Endothelial cell (in vitro differentiated cells): ENCODE measurements at places on chromosomes 5 and 9.

- DNase-seq, result no peak
Measured at GRCh38 chr5:109196087-109196822, 213.5 kb downstream of the PJA2 start.

DNA sequence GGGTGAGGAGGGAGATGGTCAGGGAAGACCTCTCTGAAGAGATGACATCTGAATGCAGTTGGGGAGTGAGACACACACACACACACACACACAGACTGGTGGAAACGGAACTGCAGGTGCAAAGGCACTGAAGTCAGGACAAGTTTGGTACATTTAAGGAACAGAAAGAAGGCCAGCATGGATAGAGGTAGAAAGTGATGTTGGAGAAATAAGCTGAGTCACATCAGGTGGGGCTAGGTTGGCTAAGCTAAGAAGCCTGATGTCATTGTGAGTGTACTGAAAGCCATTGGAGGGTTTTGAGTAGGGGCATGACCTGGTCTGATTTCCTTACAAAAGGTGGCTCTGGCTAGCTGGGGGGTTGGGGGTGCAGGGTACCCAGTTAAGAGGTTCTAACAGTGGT is 3.1 kb downstream of the BSPRY start:
- DNase-seq, result no peak

DNA sequence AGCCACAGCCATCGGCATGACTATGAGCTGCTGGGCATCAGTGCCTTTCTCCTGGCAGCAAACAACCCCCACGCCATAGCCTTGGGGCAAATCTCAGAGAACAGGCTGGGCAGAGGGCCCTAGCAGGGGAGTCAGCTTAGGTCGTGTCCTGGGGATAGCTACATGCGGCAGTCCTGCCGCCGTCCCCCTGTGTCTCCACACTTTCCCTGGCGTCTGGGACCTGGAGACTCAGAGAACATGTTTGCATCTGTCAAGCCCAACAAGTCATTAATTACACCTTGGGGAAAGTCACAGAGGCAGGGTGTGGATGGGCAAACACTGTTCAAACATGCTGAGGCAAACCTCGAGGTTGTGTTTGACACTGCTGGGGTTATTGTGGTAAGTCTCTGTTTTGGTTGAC is 123.6 kb downstream of the C5orf15 start:
- DNase-seq, result no peak

DNA sequence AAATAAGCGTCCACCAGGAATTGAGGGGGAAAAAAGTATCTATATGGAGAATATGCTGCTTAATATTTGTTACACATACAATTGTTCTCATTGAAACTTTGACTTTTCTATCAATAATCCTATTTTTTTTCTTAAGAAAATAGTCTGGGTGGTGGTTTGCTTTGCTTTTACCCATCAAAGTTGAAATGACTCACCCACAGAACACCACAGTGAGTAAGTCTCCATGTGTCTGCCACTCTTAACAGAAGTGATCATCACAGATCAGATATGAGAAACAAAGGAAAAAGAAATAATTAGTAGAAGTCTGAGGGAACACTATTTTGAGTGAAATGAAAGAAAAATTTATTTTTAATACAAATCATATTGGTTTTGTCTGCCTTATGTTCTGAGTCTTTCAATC is 742.8 kb downstream of the CDH9 start:
- DNase-seq, result no peak

GRCh38 chr9:135077497-135078200 is 9.8 kb upstream of the OLFM1 start:
- DNase-seq, result peak; percentile 80

GRCh38 chr9:96620181-96620514 is 505 bp upstream of the CDC14B start:
- no peak for DNase-seq

DNA sequence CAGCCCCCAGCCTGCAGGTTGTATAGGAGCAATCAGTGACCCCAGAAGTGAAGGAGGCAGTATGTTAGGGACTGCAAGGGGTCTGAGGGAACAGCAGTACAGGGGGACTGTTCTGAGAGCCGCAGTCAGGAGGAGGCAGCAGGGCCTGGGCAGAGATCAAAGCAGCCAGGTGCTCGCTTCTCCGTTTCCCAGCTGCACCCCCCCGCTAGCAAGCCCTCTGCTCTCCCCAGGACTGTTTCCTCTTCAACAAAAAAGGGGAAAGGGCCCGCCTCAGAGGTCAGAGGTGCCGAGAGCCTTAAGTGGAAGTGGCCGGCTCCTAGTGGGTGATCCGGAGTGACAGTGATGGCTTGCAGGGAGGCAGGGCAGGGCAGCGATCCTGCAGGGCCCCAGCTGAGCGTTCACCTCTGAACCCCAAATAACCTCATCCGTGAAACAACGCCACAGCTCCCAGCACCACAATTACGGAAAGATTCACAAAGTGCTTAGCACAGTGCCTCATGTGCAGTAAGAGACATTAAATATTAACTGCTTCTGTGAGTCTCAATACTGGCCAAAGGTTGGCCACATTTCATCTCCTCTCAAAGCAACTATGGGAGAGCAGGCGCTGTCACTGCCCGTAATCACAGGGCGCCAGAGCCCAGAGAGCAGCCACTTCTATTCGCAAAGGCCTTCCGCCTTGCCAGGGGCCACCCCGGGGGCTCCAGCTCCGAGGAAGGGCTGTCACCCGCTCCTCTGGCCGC is 8.0 kb downstream of the CLPTM1L start:
- DNase-seq, result no peak

GRCh38 chr5:111415053-111415452 is 97.3 kb downstream of the STARD4 start:
- no peak for DNase-seq

- no peak for DNase-seq
Measured at GRCh38 chr5:93454896-93455295, 126.1 kb downstream of the NR2F1-AS1 start.

DNA sequence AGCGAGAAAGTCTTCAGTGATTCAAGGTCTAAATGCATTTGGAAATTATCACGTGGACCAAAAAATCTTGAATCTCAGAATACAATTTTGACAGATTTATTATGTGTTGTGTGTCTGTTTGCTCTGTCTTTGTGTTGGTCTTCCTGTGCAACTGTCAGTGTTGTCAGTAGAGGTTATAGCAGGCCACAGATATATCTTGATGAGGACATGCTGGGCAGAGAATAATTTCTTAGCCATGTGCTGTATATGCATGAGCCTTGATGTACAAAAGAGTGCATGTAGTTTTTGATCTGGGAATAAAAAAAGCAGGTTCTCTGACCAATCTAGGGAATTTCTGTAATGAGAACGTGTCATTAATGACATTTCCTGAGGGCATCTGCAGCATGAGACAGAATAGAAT is 57.6 kb downstream of the ZSWIM6 start:
- no peak for DNase-seq

DNA sequence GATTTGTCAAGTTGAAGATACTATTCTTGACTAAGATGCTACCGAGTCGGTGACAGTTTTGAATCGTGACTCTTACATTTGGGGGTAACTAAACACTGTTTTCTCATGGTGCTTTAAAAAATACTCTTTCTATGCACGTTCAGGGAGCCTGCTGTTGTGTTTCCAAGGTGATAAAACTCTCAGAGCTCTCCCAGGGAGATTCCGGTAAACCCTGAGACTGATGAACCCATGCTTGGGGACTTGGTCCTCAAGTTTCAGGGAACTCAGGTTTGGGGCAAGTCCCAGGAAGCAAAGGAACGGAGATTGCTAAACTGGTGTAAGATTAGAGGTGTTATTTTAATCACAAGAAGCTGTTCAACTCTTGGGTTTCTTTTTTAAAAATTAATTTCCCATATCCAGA is 1.4 kb downstream of the GDA start:
- DNase-seq, result no peak

DNA sequence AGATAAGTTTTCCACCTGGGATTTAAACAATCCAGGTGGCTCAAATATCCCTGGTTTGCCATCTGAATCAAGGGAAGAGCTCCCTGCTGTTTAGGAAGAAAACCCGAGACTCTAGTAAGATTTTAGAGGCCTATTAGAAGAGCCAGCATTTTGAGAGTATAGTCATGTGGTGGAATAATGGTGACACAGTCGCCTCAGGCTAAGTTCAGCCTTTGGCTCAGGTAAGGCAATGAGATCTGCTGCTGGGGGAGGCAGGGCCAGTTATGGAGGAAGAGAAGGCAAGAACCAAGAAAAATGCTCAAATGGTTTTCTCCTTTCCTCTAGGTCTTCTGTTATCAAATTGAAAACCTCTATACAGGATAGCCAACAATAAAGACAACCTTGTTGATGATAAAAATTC is 16.2 kb downstream of the RAD1 start:
- DNase-seq, result no peak
